ENCODE measurements at places on chromosomes 1 and 21. TPM values are rescaled to one million over a fixed set of nuclear protein-coding genes. Genes with fewer than 3 reads are reported as not detected.

The C1orf94 gene
- total RNA-seq, result not detected

The TRAF3IP3 gene
- not detected for total RNA-seq

The SYNC gene
- 44.2 TPM for total RNA-seq

The ILDR2 gene
- total RNA-seq, result 0.13 TPM

The SLC16A4 gene
- 45.7 TPM for total RNA-seq

The LCE2B gene
- not detected for total RNA-seq

The EXTL1 gene
- total RNA-seq, result 0.20 TPM

The PGBD5 gene
- 0.20 TPM for total RNA-seq

The TTC4 gene
- total RNA-seq, result 17.9 TPM

The ASTN1 gene
- 0.03 TPM for total RNA-seq

The RGL1 gene
- total RNA-seq, result 26.5 TPM

The EXOSC10 gene
- 40.5 TPM for total RNA-seq

The TRNP1 gene
- 15.4 TPM for total RNA-seq

The ERVH48-1 gene
- not detected for total RNA-seq

The ARHGEF10L gene
- total RNA-seq, result 53.4 TPM

The RYR2 gene
- total RNA-seq, result not detected

The CDC42BPA gene
- total RNA-seq, result 47.7 TPM

The JAM2 gene
- total RNA-seq, result 3.3 TPM

The CD1C gene
- not detected for total RNA-seq

The ALG14 gene
- 3.5 TPM for total RNA-seq

The SAMD13 gene
- 0.52 TPM for total RNA-seq

The SCMH1 gene
- 20.3 TPM for total RNA-seq

The LIPI gene
- total RNA-seq, result not detected

The AXDND1 gene
- total RNA-seq, result 0.07 TPM

The CASZ1 gene
- total RNA-seq, result 0.50 TPM

The TRIM33 gene
- total RNA-seq, result 28.6 TPM

The TRIM46 gene
- 5.2 TPM for total RNA-seq

The ANKRD35 gene
- 1.8 TPM for total RNA-seq

The FCRL2 gene
- total RNA-seq, result not detected

The SPRR1B gene
- not detected for total RNA-seq

The S100A13 gene
- total RNA-seq, result 57.6 TPM

The CD1B gene
- not detected for total RNA-seq

The OR6F1 gene
- total RNA-seq, result not detected

The FCRL6 gene
- total RNA-seq, result not detected
